ENCODE measurements at places on chromosomes 7 and 10.

GRCh38 chr7:128763541-128763940 lies 12.1 kb downstream of the OPN1SW start:
- no peak for DNase-seq

DNA sequence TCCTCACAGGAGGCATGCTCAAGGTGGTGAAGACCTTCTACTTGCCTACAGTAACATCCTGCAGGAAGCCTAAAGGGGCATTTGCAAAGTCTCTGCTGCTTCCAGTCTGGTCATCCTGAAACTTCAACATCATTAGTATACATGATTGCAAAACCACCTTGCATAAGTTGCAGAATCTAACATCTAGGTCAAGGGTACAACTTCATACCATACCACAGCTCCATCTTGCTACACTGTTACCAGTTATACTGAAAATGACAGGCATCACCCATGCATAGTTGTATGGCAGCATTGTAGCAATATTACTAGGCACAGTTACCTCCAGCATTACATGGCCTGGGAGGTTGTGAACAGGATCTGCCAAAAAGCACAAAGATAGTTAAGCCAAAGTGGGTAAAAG lies 13.7 kb upstream of the MACROH2A2 start:
- DNase-seq, result no peak

GRCh38 chr10:26391701-26392695 lies 46.1 kb upstream of the APBB1IP start:
- DNase-seq, result no peak

GRCh38 chr10:408236-408635 lies 273.0 kb downstream of the ZMYND11 start:
- DNase-seq, result no peak

DNA sequence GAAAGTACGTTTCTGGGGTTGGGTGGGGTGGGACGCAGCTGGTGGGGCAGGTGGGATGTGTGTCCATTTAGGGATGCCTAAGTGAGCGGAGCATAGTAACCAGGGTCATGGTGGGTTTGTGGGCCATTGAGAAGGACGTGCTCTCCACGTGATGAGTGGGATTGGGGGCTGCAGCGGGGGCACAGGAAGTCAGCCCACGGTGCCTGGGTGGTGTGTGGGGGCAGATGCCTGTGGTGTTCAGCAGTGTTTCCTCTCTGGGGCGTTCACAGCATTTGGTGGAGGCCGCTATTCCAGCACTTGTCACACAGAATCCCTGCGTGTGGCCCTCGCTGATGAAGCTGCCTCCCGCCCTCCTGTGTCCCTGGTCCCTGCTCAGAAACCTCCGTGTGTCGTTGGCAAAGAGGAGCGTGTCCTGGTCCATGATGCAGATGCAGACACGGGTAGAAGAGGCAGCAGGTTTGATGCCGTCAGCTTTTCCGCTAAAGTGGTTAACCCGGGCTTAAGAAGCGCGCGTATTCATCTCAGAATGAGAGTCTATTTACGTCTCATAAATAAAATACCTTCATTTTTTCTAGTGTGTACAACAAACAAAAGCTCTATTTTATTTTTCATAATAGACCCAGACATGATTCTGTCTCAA lies 274.2 kb downstream of the ADARB2 start:
- no peak for DNase-seq

DNA sequence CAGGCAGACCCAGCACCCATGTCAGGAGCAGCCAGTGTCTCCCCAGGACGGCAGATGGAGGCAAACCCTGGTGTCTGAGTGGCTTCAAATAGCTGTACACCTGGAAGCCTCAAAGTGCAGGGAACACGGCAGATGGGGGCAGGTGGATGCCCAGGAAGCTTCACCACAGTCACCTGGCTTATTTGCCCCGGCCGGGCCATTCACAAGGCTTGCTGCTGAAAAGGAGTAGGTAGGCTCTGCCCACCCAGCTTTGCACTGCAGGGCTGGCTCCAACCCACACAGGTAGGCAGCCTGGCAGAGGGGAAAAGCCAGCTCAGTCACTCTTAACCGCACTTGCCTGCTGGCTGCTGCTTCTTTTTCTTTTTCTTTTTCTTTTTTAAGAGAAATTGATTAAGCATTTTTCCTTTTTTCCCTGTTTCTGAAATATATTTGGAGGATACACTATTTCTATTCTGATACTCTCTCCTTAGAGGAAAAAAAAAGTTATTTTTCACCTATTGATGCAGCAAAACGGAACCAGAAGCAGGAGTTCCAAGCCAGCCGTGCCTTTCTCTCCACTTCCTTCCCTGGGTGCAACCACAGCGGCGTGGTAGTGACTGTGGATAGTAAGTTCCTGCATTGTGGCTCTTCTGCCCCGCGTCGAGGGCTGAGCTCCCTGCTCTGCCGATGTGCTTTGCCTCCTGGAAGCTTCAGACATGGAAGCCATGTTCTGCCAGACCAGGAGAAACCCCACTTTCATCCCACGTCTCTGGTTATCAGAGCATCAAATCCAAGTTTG lies 118.3 kb downstream of the KLF6 start:
- no peak for DNase-seq

DNA sequence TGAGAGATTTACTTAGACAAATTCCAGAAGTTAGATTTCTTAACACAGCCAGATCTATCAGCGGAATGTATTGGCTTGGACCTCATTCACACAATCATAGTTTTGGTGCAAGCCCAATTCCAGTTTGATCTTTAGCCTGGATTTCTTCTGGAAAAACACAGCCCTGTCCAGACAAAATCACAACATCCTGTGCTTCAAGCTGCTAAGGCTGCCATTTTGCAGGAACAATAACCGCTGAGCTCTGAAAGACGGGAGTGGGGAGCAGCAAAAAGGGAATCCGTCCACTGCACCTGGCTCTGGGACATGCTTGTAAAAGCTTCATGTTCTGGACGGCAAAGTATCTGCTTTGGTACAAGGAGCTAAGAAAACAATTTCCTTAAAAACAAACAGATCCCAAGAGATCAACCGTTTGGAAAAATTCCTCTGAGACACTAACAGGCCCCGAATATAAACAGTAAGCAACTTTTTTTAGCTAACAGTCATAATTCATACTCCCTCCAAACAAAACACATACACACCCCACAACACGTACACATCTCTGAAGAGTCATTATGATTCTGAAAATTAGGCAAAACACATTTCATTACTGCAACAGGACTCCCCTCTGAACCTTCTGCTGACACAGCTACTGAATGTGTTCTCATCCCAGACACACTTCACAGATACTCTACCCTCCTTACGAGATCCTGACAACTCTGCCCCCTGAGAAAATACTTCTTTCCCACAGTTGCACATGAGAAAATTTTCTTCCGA lies 32.4 kb downstream of the ITIH5 start:
- no peak for DNase-seq

DNA sequence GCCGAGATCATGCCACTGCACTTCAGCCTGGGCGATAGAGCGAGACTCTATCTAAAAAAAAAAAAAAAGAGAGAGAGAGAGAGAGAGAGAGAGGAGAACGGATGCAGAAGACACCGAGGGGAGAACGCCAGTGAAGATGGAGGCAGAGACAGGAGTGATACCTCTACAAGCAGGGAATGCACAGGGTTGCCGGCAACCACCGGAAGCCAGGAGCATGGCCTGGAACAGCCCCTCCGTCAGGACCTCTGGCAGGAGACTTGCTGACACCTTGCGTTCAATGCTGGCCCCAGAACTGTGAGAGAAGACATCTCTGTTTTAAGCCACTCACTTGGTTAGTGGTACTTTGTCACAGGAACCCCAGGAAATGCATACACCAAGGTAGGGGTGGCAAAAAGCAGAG lies 38.1 kb upstream of the DUSP5 start:
- no peak for DNase-seq

DNA sequence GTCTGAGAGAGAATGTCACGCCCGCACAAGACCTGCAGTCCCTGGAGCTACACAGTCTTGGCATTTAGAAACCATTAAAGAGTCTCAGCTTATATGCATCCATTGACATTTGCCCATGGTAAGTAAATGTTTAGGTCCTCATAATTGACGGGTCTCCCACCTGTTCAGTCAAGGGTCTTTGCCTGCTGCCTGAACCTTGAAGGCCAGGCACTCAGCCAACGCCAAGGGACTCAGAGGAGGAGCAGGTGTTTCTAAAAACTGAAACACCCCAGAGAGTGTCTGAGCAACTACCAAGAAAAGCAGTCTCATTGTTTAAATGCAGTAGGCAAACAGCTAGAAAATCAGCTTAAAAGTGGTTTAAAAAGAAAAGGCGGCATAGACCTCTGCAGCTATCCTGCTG lies 264.7 kb upstream of the AKR1E2 start:
- DNase-seq, result no peak

- DNase-seq, result no peak
Measured at GRCh38 chr7:22733761-22734160, 6.8 kb downstream of the IL6 start.

DNA sequence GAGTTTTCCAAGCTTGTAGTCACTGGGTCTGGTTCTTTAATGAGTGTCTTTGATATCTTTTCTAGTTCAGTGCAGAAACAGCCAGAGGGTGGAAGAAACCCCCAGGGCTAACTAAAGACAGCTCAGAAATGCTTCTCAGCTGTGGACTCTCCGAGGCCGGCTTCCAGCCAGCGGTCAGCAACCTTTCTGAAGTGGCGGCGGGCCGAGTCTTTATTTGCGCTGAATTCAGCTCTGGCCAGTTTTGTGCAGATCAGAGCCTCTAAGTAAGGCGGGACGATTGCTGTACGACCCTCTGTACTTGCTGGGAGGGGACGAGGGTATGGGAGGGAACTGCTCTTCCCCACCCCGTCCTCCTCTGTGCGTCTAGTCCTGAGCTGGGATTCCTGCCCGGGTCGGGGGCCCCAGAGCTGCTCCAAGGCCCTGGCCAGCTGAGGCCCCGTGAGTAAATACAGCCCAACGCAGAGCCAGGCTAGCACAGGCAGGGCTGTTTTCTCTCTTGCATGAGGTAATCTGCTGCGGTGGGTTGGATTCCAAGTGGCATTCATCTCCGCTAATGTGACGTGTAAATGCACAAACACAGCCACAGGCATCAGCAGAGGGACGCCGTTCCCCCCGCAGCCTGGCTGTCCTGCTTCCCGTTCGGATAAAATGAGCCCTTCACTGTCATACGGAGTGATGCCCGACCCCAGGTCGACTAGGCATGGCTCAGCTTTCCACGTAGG lies 159.8 kb downstream of the PIP4K2A start:
- DNase-seq, result no peak

GRCh38 chr10:26485150-26485941 lies 47.2 kb downstream of the APBB1IP start:
- no peak for DNase-seq

GRCh38 chr7:158085741-158086695 lies 501.6 kb downstream of the PTPRN2 start:
- DNase-seq, result no peak

DNA sequence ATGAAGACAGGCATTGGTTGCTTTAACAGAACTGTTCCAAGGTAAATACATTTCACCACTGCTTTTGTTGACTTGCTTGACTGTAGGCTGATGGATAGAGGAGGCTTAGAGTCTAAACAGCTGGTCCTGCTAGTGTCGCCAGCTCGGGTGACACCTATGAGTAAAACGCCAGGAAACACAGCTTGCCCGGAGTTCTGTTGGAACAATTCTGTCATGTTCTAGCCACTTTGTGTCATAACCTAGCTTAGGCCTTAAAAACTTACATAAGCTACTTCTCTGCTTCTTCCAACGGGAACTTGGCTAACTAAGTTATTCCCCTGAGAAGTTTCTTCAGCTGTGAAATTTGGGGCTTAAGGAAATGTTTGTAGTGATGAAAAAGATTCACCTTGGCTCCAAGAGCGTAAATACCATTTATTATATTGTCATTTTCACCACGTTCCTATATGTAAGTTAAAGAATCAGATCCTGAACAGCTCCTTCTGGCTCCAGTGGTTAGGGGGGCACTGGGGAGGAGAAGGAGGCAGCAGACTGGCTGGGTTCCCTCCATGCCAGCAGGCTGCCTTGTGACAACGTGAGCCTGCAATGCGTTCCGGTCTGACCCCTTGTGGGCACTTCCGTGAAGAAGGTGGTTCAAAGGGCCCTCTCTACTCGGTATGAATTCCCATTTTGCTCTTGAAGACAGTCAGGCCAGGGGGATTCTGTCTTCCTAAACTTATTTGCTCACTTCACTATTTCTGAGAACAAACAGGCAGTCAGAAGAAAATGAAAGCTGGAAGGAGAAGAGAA lies 253.2 kb downstream of the BMPER start:
- no peak for DNase-seq

GRCh38 chr10:31705136-31705535 lies 223.5 kb downstream of the ARHGAP12 start:
- DNase-seq, result no peak

- DNase-seq, result no peak
Measured at GRCh38 chr10:2968401-2969058, 98.8 kb upstream of the PFKP start.

- no peak for DNase-seq
Measured at GRCh38 chr10:90723416-90724068, 134.3 kb downstream of the HTR7 start.

Measured in stimulated activated CD4-positive, alpha-beta T cell treated with anti-CD3 and anti-CD28 coated beads, Interleukin-1b, Interleukin-23, amount 100 ng/mL, for 1 hour (primary cell).